Stomach (tissue), 19 donors: ENCODE measurements at places on chromosomes 6 and 20. TPM values are rescaled to one million over a fixed set of nuclear protein-coding genes. Genes with fewer than 3 reads are reported as not detected.

DNA sequence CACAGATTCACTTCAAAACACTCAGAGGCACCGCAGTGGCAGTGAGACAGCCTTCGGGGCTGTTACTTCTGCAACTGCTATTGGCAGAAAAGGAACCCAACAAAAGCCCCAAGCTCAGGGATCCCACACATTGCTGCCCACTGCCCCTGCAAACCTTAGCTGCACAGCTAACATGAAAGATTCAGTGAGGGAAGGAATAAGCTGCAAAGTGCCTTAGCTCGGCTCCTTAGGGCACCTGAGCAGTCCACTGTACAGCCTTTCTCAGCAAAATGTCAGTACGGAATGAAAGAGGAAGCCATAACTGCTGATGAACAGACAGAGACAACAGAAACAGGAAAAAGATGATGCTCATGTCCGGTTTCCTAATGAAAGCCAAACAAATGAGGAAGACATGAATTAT, 179.7 kb upstream of the SHLD1 start:
- DNase-seq = no peak

DNA sequence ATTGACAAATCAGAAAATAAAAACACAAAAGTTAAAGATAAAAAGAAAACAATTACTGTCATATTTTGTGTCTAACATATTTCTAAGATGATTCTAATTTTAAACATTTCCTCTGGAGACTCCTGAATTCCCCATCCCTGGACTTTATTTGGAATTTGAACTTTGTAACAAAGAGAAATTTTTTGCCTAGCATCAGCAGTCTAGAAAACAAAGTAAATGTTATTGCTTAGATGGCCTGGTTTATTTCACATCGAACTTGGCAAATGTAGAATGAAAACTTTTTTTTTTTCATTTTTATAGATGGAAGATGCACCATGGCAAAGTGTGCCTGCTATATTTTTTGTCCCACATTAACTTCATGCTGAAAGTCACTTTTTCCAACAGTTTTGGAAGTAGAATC, 159.1 kb downstream of the TBX18 start:
- DNase-seq = no peak

GRCh38 chr6:135162678-135163439, 18.2 kb upstream of the MYB start:
- peak; percentile 40 for DNase-seq

- no peak for DNase-seq
These were observed 62.0 kb upstream of the HDDC2 start for GRCh38 chr6:125363824-125364165.

GRCh38 chr6:131910956-131911355, 40.2 kb downstream of the CCN2 start:
- no peak for DNase-seq

GRCh38 chr20:1041845-1042390, 39.8 kb upstream of the RSPO4 start:
- DNase-seq = no peak

GRCh38 chr20:32559205-32559752, 25.9 kb downstream of the NOL4L start:
- DNase-seq = no peak

DNA sequence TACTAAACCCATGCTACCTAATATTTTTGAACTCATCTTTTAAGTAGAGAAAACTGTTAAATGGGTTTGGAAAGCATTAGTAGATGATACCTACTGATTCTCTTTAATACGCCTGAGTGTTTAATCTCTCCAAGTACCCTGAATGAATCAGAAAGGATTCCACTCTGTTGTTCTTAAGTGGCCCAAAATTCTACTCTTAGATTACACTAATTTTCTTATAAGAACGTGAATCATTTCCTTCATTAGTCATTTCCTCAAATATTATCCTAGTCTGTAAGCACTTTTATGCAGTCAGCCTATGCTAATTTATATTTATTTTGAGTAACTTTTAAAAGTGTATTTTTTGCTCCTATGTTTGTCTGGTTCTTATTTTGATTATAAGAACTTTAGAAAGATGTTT, 380.0 kb downstream of the BTBD9 start:
- DNase-seq = no peak

- no peak for DNase-seq
These were observed 124.3 kb upstream of the SOX4 start for GRCh38 chr6:21469213-21469612.

GRCh38 chr20:36153736-36154699, 522 bp upstream of the EPB41L1 start:
- DNase-seq = peak; percentile 91

- peak; percentile 5 for DNase-seq
These were observed 516.3 kb downstream of the COL12A1 start for GRCh38 chr6:74689601-74690000.

GRCh38 chr6:49454787-49455709, 8.0 kb downstream of the MMUT start:
- DNase-seq = no peak

DNA sequence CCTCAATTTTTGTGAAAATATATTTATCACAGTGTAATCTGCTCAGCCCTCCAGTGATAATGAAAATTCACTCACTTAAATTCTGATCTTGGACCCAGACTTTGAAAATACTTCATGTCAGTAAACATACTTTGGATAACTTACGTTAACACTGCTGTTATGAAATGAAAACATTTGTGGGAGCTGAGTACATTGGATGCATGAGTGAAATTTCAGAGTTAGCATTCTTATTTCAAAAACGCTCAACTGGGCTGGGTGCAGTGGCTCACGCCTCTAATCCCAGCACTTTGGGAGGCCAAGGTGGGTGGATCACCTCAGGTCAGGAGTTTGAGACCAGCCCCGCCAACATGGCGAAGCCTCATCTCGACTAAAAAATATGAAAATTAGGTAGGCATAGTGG, 196.4 kb downstream of the UTRN start:
- DNase-seq = no peak

GRCh38 chr20:57594092-57594951, 25.9 kb downstream of the ZBP1 start:
- DNase-seq = peak; percentile 62

- DNase-seq = no peak
These were observed 146.6 kb downstream of the RNASET2 start for GRCh38 chr6:166809721-166810120.

GRCh38 chr20:44218446-44218845, 7.9 kb upstream of the OSER1 start:
- DNase-seq = no peak

- no peak for DNase-seq
These were observed 15.1 kb downstream of the BRD2 start for GRCh38 chr6:32983493-32983848.

- DNase-seq = no peak
These were observed 33.4 kb downstream of the TGM2 start for GRCh38 chr20:38131588-38132121.

DNA sequence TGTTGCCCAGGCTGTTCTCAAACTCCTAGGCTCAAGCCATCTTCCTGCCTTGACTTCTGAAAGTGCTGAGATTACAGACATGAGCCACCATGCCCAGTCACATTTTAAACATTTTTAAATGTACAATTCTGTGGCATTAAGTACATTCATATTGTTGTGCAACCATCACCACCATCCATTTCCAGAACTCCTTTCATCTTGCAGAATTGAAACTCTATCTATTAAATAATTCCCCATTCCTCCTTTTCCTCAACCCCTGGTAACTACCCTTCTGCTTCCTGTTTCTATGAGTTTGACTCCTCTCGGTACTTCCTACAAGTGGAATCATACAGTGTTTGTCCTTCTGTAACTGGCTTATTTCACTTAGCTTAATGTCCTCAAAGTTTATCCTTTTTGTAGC, 103.8 kb upstream of the NAA20 start:
- no peak for DNase-seq

GRCh38 chr20:9928955-9929354, 90.1 kb upstream of the PAK5 start:
- no peak for DNase-seq

GRCh38 chr6:30200551-30201281, 12.5 kb downstream of the TRIM26 start:
- DNase-seq = peak; percentile 24

The PRRT1 gene
- total RNA-seq = 0.18 TPM

The OR2H1 gene
- total RNA-seq = not detected

The TSHZ2 gene
- 2.9 TPM for total RNA-seq

The CITED2 gene
- total RNA-seq = 65.2 TPM

The KCNS1 gene
- not detected for total RNA-seq

The MLIP gene
- not detected for total RNA-seq

The LYRM2 gene
- 1.4 TPM for total RNA-seq

The IL17A gene
- not detected for total RNA-seq

The RRP36 gene
- total RNA-seq = 37.1 TPM

The RPS6KA2 gene
- total RNA-seq = 85.2 TPM

The AKAP12 gene
- 44.9 TPM for total RNA-seq

The CLPSL2 gene
- total RNA-seq = not detected

The TFAP2D gene
- not detected for total RNA-seq

The DSN1 gene
- total RNA-seq = 1.3 TPM

The HLA-DPA1 gene
- 71.6 TPM for total RNA-seq
